ENCODE measurements at places on chromosomes 16 and 17. TPM values are rescaled to one million over a fixed set of nuclear protein-coding genes. Genes with fewer than 3 reads are reported as not detected.

EVPLL gene
- total RNA-seq, result not detected

DNA sequence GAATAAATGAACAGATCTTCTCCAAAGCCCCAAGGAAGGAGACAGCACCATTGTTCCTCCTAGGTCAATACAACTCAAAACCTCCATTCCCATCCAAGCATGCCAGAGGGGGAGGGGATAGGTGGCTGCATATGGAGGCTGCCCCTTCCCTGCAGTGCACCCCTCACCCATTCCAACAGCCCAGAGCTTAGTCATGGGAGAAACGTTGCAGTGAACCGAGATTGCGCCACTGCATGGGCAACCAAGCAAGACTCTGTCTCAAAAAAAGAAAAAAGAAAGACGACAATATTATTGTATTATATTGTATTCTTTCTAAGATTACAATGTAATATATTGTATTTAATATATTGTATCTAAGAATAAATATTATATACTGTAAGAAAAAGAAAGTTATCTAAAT lies 36.4 kb upstream of the CD300E start:
- no peaks in the 10 kb centered on the region for H3K4me1 ChIP-seq
- no peaks in the 10 kb centered on the region for H3K36me3 ChIP-seq
- H3K27me3 ChIP-seq, result no peaks in the 10 kb centered on the region
- no peak overlapping the region for H3K4me3 ChIP-seq
- no peak for DNase-seq

GRCh38 chr17:63751806-63752205 lies 10.2 kb upstream of the STRADA start:
- no peak overlapping the region for H3K27ac ChIP-seq
- no peak overlapping the region for H3K4me3 ChIP-seq
- no peaks in the 10 kb centered on the region for H3K27me3 ChIP-seq
- H3K4me1 ChIP-seq, result no peaks in the 10 kb centered on the region

GRCh38 chr17:4932756-4933155 lies 679 bp downstream of the GP1BA start:
- no peaks in the 10 kb centered on the region for H3K27me3 ChIP-seq
- no peaks in the 10 kb centered on the region for H3K36me3 ChIP-seq
- no peaks in the 10 kb centered on the region for H3K4me1 ChIP-seq
- no peak overlapping the region for H3K4me3 ChIP-seq
- no peak for DNase-seq
- H3K27ac ChIP-seq, result no peak overlapping the region

MEIOC gene
- total RNA-seq, result 0.28 TPM

DNA sequence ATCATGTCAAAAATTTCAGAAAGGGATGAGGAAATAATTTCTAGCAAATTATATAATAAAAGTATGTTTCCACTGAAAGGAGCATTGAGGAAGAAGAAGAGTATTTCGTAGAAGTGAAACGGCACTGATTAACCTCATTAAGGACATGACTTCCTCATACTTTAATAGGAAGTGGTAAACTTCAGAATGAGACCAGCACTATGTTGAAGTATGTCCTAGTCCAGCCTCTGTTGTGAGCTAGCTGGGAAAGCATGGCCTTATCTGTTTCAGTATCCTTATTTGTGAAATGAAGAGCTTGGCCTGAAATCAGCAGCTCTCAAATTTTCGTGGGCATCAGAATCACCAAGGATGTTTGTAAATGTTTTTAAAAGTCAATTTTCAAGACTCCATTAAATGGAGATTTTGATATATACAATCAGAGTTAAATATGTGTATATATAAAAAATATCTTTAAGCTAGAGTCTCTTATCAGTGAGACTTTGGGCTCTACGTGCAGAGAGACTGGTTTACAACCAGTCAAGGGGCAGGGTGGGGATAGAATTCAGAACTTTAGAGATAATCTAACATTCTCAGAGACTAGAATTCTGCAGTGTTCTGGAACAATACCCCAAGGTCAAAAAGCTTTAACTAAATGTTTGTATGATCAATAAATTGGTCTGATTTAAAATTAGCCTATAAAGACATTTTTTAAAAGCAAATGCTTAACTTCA lies 365.4 kb downstream of the CDH13 start:
- no peak overlapping the region for H3K4me3 ChIP-seq
- H3K27ac ChIP-seq, result no peak overlapping the region
- DNase-seq, result no peak
- H3K36me3 ChIP-seq, result no peaks in the 10 kb centered on the region
- H3K27me3 ChIP-seq, result no peaks in the 10 kb centered on the region

DNA sequence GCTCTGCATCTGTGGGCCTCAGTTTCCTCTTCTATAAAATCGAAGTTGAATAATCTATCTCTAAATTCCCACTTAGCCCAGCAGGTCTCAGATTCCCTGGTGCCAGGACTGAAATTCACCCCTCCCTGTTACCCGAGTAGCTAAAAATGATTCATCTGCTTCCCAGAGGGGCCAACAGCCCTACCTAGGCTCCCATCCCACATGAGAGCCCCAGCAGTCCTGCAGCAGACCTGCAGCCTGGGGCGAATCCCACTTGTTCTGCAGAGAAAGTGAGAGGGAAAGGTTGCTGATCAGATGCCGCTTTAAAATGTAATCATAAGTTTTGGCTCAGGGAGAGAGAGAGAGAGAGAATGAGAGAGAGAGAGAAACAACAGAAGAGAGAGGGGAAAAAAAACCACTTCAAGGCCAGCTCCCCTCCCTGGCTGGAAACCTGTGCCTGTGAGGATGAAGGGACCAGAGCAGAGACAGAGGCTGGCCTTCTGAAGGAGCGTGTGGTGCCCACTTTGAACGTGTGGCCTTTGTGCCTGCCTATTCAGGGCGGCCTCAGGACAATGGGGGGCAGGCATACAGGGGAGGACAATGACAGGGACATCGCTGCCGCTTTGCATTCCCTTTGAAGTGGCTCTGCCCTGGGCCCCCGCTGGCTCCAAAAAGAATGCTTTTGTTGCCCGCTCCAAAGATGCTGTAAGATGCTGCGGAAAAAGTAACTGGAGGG lies 85.2 kb upstream of the NKD1 start:
- H3K4me3 ChIP-seq, result no peak overlapping the region
- DNase-seq, result no peak
- no peaks in the 10 kb centered on the region for H3K27me3 ChIP-seq

DNA sequence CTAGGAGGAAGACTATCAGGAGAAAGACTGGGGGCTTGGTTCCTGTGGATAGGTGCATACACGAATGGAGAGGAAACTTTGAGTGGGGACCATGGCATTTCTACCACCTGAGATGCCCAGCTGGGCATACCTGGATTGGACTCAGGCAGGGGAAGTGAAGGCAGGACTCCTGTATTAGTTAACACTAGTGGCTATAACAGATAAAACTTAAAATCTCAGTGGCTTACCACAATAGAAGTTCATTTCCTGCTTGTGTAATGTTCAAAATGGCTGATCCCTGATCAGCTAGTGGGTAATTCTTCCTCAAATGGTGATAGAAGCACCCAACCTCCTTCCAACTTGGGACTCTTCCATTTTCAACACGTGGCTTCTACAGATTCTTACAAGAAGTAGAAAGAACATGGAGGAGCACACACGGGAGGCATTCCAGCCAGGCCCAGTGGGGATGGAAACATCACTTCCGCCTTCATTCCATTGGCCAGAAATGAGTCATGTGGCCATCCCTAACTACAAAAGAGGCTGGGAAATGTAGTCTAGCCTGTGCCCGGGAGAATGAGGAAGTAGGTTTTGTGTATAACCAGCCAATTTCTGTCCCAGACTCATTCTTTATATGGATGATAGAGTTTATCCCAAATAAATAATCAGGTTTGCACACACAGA lies 112.1 kb downstream of the UTP18 start:
- H3K4me1 ChIP-seq, result no peaks in the 10 kb centered on the region
- H3K4me3 ChIP-seq, result no peak overlapping the region
- H3K27ac ChIP-seq, result no peak overlapping the region
- no peaks in the 10 kb centered on the region for H3K27me3 ChIP-seq

C1QTNF1 gene
- 2.9 TPM for total RNA-seq

- H3K27me3 ChIP-seq, result no peaks in the 10 kb centered on the region
- no peaks in the 10 kb centered on the region for H3K4me1 ChIP-seq
- no peak for DNase-seq
- H3K4me3 ChIP-seq, result no peak overlapping the region
- H3K27ac ChIP-seq, result no peak overlapping the region
- H3K36me3 ChIP-seq, result no peaks in the 10 kb centered on the region
These were observed 54.7 kb downstream of the SLC6A2 start for GRCh38 chr16:55710466-55710865.

- H3K36me3 ChIP-seq, result no peaks in the 10 kb centered on the region
- no peaks in the 10 kb centered on the region for H3K27me3 ChIP-seq
- peaks cover 6% of the 10 kb centered on the region for H3K4me1 ChIP-seq
These were observed 51.4 kb upstream of the SLC25A19 start for GRCh38 chr17:75340631-75341030.

DNA sequence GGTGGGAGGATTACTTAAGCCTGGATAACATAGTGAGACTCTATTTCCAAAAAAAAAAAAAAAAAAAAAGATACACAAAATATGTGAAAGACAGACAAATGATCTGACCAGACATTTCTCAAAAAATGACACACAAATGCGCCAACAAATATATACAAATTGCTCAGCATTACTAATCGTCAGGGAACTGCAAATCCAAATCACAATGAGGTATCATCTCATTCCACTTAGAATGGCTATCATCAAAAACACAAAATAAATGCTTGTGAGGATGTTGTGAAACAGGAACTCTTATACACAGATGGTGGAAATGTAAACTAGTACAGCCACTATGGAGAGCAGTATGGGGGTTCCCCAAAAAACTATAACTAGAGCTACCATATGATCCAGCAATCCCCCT lies 62.4 kb downstream of the STX8 start:
- H3K36me3 ChIP-seq, result no peaks in the 10 kb centered on the region
- no peak overlapping the region for H3K27ac ChIP-seq
- H3K27me3 ChIP-seq, result no peaks in the 10 kb centered on the region
- H3K4me3 ChIP-seq, result no peak overlapping the region
- no peaks in the 10 kb centered on the region for H3K4me1 ChIP-seq

DNA sequence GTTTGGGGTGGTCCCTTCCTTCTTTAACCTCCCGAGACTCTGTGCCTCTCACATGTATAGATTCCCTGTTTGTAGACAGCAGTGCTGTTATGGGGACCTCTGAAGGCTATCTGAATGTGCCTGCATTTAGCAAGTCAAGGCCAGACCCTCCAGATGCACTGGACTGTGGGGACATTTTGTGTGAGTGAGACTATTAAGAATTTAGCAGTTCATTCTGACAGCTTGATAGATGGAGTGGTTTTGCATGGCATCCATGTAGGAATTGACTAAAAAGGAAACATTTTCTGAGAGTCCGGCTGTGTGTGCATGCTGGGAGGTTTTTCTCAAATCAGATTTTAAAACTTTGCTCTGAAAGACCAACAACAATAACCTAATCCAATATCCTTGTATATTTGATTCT lies 226.3 kb downstream of the MSI2 start:
- no peak overlapping the region for H3K4me3 ChIP-seq
- no peaks in the 10 kb centered on the region for H3K27me3 ChIP-seq
- no peak for DNase-seq
- H3K4me1 ChIP-seq, result peaks cover 3% of the 10 kb centered on the region

DNA sequence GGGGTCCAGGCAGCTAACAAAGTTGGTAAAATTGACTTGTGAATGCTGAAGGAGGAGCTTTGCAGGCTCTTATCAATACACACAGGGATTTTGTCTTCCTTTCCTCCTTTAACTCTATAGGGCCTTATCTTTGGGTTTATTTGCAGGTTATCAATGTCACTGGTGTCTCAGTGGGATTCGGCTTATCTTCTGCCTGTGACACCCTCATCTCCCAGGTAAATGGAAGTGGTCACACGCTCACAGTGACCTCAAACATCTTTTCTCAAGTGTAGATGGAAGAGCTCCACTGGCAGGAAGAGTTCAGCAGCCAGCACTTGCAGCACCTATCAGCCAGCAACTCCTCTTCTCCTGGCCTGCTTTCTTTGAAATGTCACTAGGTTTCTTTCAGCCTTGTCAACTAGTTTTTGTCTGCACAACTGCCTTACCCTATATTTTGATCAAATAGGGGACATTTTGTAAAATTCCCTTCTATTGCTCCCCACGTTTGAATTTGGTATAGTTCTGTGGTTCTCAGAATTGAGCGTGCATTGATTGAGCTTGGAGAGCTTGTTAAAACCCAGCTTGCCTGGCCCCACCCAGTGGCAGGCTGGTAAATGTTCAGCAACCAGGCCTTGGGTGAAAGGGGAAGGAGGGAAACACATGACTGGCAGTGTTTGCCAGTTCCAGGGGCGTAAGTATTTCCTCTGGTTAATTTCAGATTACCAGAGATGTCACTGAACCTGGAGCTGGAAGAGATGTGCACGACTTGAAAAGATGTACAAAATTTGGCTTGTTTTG lies 12.8 kb downstream of the SLC47A1 start:
- no peak overlapping the region for H3K4me3 ChIP-seq
- peak overlapping the region; percentile 35 for H3K27ac ChIP-seq
- DNase-seq, result no peak
- no peaks in the 10 kb centered on the region for H3K36me3 ChIP-seq

GRCh38 chr16:26961459-26961858 lies 105.3 kb upstream of the C16orf82 start:
- no peak overlapping the region for H3K27ac ChIP-seq
- H3K36me3 ChIP-seq, result no peaks in the 10 kb centered on the region
- H3K4me3 ChIP-seq, result no peak overlapping the region
- H3K27me3 ChIP-seq, result no peaks in the 10 kb centered on the region
- DNase-seq, result no peak
- H3K4me1 ChIP-seq, result no peaks in the 10 kb centered on the region

DNA sequence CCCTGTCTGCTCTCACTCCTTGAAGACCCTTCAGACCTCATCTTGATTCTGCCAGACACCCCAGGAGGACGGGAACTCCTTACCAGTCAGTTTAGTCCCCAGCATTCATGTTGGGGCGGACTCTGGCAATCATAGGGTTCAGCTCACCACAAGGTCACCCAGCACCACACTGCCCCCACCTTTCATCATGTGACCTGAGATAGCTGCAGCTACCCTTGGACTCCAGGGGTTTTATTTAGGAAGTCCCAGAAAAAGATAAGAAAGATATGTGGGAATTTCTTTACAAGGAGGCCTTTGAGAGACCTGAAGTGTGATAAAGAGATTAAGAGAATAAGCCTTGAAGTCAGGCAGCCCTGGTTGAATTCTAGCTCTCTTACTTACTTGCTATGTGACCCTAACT lies 59.8 kb upstream of the NLK start:
- H3K4me1 ChIP-seq, result no peaks in the 10 kb centered on the region
- H3K36me3 ChIP-seq, result no peaks in the 10 kb centered on the region
- no peak overlapping the region for H3K4me3 ChIP-seq

EPN3 gene
- total RNA-seq, result 0.30 TPM

GRCh38 chr17:77737442-77738265 lies 220.8 kb upstream of the TNRC6C start:
- no peaks in the 10 kb centered on the region for H3K36me3 ChIP-seq
- no peak for DNase-seq
- peaks cover 15% of the 10 kb centered on the region for H3K4me1 ChIP-seq

GRCh38 chr16:64397945-64398508 lies 723.8 kb downstream of the CDH11 start:
- DNase-seq, result no peak
- no peak overlapping the region for H3K27ac ChIP-seq
- H3K27me3 ChIP-seq, result no peaks in the 10 kb centered on the region
- no peak overlapping the region for H3K4me3 ChIP-seq
- H3K36me3 ChIP-seq, result no peaks in the 10 kb centered on the region
- H3K4me1 ChIP-seq, result no peaks in the 10 kb centered on the region

Measured in uterus (tissue), 4 donors.